Frontal cortex (tissue), 4 donors: ENCODE measurements at places on chromosomes 12 and 14. TPM values are rescaled to one million over a fixed set of nuclear protein-coding genes. Genes with fewer than 3 reads are reported as not detected.

The GPR135 gene
- total RNA-seq = 5.3 TPM

The STXBP6 gene
- 37.9 TPM for total RNA-seq

The ACOT4 gene
- 1.2 TPM for total RNA-seq

The SYT1 gene
- 174 TPM for total RNA-seq

The CLEC4E gene
- not detected for total RNA-seq

The ADSS1 gene
- total RNA-seq = 1.6 TPM

The MORN3 gene
- 3.3 TPM for total RNA-seq
